ENCODE measurements at places on chromosomes 11 and 22. TPM values are rescaled to one million over a fixed set of nuclear protein-coding genes. Genes with fewer than 3 reads are reported as not detected.

- no peak for DNase-seq
Measured at GRCh38 chr11:87425391-87425790, 387.7 kb downstream of the TMEM135 start.

GRCh38 chr11:75879737-75880136 is 64.7 kb downstream of the UVRAG start:
- DNase-seq = no peak

Gene SEZ6L
- 0.10 TPM for polyA plus RNA-seq

Gene TYR
- polyA plus RNA-seq = 0.08 TPM
